ENCODE measurements at places on chromosomes 12 and 14.

DNA sequence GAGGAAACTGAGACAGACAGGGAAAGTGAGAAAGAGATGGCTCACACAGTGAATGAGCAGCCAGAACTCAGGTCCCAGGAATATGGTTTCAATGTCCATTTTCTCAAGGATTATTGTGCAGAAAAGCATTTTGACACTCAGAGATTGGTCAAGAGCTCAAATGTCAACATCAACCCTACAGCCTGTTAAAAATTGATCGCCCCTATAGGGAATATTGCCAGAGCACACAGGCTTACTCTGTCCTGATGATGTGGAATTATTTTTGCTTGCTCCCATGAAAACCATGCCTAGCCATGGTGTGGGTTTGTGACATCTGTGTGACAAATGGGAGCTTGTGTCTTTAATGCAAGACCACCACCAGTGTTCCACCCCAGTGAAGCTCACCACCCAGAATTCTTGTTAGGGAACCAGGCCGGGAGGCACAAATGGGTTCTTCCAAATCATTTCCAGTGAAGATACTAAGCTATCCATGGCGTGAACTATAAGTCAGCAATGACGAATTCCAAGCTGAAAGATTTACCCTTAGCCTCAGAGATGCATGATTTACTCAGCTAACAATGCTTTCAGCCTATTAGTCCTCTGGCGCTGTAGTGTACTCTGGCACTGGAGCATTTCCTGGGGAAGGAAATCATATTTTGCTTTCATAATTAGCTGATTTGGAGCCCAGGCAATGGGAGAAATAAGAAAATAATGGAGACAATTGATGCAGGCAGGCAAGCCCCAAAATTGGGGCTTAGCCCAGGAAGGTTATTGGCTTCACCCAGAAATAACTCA, 1188.2 kb upstream of the TMEM132C start:
- DNase-seq: peak; percentile 41

DNA sequence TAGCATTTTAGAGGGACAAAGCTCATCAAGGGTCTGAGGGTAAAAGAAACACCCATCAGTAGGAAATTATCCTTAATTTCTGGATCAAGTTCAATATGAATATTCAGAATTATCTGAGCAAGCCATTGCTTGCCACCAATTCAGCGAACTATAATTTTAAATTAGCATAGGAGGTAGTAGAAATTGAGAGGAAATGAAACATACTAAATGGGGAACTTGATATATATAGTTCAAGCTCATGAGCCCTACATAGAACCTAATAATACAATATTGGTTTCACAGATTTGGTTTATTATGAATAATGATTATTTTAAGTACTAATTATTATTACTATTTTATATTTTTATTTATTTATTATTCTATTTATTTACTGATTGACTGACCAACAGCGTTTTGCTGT, 42.1 kb upstream of the GXYLT1 start:
- DNase-seq: no peak

DNA sequence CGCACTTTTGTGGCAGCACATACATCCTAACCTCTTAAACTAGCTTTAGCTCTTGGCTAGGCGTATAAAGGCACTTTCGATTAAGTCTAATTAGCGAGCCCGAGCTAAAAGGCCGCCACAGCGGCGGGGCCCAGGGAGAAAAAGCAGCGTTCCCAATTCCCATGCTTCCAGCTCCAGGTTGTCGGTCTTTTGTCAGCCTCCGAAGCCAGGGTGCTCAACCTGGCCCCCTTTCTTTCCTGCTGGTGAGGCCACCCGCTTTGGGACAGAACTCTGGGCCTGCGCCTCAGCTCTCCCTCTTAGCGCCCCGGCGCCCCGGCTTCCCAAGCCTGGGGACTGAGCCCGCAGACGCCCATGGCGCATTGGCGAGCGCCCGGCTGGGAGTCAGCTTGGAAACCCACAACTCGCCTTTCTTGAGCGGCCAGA, 33.3 kb upstream of the TBX5 start:
- DNase-seq: no peak

- no peak for DNase-seq
These were observed 117.3 kb upstream of the LMNTD1 start for GRCh38 chr12:25670076-25671055.

DNA sequence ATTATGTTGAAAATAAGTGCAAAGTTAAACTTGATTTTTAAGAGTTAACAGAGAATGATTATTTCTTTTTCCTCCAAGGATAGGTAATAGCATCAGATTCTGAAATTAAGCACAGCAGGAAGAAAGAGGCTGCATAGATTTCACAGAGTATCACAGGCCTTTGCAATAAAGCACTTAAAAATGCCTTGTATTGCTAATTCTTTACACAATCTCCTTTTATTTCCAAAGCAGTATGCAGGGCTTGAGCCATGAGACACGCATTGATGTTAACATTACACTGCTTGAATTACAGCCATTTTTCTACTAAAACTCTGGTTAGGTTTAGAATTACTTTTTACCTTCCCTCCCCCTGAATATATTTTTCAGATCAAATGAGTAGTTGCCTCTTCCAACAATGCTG, 398.3 kb downstream of the BCAT1 start:
- DNase-seq: no peak

- DNase-seq: no peak
These were observed 390.1 kb downstream of the KCNH5 start for GRCh38 chr14:62655166-62655565.

DNA sequence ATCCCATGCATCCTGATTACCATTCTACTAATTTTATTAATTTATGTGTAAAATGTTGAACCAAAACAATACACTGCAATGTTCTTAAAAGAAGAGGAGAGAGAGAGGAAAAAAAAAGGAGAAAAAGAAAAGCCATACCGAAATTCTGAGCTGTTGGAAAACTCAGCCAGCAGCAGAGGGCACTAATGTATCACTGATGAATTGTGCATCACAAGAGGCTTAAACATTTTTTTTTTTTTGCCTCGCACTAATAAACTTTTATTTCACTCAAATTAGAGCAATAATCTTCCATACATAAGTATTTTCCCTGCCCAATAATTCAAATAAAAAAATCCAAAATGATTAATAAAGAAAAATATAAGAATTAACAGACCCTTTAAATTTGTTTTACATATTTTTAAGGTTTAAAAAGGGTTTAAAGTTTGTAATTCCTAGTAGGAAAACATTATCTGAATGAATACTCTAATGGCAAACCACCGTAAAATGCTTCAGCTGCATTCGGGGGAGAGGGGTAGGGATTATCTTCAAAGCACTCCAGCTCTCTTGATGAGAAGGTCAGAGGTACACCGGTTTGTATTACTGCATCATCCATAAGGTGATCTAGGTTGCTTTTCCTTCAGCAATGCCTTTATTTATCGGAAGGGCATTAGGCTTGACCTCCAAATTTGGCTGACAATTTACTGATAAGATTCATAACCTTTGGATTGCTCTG, 41.9 kb downstream of the ATP23 start:
- peak; percentile 53 for DNase-seq

DNA sequence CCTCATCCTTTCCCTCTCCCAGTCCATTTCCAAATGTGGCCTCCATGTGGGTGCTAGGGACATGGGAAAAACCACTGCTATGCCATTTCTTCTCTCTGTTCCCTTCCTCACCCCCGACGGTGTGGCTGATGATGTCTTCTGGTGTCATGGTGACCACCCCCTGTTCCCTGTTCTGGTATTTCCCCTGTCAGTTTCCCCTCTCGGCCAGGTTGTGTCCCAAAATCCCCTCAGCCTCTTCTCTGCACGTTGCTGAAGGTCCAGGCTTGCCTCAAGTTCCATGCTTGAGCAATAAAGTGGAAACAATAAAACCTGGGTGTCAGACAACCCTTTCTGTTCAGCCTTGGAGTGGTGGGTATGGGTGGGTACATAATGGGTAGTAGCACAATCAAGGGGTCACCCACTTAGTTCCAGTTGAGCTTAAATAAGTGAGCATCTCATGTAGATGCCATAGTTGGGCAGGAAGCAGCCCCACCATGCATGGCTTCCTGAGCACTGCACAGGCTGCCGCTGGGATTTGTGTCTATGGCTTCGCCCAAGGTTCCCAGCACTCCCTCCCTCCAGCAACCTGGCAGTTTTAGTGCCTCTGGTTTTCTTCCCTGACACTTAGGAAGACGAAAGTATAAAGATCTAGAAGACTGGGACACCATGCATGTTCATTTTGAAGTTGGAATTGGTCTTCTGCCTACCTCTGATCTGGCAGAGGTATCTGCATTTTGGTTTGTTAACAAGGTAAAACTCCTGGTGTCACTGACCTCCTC, 8.7 kb upstream of the ITFG2 start:
- DNase-seq: no peak
